GM13977 (cell line): ENCODE measurements at places on chromosomes 4 and X.

GRCh38 chr4:20126906-20127305, 124.8 kb upstream of the SLIT2 start:
- no peak for DNase-seq

GRCh38 chr4:60723796-60724195, 476.3 kb upstream of the ADGRL3 start:
- no peak for DNase-seq

DNA sequence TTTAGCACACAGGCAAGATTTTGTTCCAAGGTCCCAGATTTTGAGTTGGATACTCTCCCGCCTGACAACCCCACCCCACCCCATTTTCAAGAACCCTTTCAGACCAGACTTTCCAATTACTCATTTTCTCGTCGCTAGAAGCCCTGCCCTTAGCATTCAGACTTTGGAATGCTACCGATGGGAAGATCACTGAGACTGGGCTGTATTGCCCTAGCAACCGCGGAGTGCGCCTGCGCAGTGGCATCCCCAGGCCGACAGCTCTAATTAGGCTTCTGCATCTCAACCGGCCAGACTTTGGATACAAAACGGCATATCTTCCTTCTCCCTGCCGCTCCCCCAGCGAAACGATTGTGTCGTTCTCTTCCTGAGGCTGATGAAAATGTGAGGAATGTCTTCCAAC, 3.4 kb downstream of the MAGEE2 start:
- DNase-seq: no peak

GRCh38 chrX:67734111-67734753, 190.4 kb downstream of the AR start:
- no peak for DNase-seq

DNA sequence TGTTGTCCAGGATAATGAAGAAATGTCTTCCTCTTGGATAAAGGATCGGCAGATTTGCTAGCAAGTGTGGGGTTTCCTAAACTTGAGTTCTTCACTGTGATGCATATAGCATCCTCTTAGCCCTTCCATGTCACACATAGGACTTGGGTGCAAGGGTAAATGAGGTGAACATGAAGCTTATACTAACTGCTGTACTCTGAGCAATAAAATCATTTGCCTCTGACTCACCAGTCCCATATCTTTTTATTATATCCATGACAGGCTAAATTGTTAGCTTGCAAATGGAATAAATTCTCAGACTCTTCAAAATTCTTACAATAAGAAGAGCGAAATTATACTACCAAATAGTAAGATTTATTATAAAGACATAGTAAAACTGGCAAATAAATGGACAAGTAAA, 14.7 kb upstream of the TBC1D1 start:
- DNase-seq: no peak

DNA sequence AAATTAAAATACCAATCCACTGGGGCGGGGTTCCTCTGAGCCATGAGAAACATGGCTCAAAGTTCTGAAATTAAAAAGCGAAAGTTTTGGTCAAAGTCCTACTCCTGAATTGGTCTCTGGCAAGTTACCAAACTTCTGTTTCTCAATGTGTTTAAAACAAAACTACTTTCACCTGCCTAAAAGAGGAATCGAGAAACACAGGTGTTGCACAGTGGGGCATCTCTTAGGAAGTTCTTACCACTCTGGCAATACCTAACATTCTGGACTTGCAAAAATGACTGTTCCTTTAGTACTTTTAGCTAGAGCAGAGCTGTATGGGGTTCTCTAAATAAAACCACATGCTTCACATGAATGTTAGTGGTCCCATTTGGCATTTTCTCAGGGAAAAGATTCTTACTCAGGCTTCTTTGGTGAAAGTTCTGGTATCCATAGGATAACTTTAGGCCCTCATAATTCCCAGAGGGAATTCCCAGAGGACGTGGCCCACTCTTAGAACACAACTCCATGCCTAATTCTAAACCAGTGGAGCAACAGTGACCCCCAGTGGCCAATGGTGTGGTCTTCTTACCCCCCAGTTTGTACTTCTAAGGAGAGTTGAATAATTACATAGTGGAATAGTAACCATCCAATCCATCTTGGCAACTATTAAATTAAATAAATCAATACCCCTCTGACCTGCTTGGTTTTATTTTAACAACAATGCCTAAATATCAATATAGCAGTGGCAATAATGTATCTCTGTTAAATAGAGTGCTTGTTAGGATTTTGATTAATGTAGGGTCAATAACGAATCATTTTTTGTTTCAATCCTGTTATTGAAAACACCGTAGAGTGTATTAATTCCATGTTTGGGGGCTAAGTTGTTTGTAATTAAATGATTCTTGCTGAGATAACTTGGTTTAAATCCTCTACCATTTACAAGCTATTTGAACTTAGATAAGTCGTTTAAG, 21.9 kb downstream of the BMP3 start:
- no peak for DNase-seq

DNA sequence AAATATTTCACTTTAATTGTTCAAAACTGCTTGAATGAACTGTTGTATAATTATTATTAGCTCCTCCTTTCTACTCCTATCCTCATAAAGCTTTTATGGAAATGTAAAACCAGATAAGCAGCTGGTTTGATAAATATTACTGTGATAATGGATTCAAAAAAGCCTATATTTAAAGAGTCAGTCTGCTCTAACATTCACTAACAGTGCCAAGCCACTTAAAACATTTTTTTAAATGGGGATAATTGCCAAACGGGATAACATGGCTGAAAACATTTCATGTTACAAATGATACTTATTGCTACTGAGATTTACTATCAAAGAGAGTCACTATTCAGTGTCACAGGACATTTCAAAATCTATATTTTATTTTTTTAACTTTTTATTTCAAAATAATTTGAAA, 17.4 kb downstream of the ARHGAP24 start:
- DNase-seq: no peak

GRCh38 chr4:24980064-24980690, 50.6 kb downstream of the LGI2 start:
- peak; percentile 67 for DNase-seq

DNA sequence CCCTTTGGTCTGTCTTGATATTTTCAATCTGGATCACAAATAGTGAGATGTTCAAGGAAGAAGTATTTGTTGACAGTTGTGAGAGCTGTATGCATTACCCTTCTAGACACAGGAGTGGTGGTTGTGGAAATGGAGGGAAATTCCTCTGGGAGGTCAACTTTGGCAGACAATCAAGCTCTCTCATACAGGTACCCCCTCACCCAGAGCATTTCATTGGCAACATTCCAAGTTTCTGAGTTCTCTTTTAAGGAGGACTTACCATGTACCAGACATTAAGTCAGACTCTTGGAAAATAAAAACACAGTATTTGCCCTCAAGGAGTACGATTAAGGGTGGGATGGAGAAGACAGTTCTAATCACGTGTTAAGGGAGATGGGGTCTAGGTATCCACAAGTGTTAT, 45.3 kb downstream of the KLHL15 start:
- DNase-seq: no peak

- no peak for DNase-seq
These were observed 23.2 kb upstream of the AASDH start for GRCh38 chr4:56410247-56411062.

DNA sequence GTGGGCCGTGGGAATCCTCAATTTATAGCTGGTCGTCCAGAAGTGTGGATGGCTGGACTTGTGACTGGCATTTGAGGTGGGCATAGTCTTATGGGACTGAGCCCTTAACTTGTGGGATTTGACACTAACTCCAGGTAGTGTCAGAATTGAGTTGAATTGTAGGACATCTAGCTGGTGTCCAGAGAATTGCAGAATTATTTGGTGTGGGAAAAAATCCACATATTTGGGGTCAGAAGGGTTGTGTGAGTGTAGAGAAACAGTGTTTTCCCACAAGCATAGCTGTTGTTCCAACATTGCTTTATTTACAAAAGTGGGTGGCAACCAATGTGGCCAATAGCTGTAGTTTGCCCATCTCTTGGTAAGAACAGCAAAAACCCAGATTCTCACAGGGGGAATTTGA, 91.3 kb downstream of the MOSPD2 start:
- no peak for DNase-seq

- no peak for DNase-seq
These were observed 550.0 kb downstream of the RAPGEF2 start for GRCh38 chr4:159652871-159653270.

DNA sequence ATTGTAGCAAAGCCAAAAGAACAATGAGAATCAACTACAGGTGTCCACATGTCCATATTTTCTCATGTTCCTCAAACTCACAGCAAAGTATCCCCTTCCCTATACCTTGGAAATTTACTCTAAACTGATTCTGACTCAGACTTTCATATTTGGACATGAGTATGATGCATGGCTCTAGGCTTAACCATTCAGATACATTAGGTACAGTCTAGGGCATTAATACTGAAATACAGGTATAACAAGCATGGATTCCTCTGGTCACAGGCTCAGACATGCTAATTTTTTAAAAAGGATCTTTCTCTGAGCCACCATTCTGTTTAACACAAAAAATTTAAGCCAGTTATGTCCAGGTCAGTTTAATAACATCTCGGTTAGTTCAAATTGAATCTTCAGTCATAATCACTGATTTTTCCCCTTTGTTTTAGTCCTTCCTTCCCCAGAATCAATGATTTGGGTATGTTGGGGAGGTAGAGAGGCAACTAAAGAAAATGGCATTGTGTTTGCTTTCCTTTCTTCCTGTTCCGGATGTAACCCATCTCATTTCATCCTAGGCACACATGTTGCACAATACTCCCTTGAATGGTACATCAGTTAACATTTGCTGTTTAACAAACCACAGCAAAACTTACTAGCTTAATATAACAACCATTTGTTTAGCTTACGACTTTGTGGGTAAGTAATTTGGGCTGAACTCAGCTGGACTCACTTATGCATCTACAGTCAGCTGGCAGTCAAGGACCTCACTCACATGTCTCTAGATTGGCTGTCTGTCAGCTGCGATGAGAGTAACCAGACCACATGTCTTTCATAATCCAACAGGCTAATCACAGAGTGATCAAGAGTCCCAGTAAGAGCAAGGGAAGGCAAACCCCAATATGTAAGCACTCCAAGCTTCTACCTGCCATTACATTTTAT, 75.3 kb upstream of the GRIA3 start:
- no peak for DNase-seq

DNA sequence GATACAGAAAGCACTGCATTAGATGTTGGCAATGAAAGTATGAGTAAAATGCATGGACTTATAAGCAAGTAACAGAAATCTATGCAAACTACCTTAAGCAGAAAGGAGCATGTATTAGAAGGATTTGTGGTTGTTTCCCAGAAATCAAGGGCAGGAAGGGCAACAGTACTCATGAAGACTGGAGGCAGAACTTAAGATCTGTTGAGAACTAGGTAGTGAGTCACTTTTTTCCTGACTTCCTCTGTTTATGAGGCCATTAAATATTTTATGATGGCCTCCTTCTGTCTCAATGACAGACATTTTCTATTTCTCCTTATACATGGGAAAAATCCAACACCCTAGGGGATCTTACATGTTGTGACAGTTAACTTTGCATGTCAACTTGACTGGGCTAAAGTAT, 398.2 kb downstream of the MID1IP1 start:
- no peak for DNase-seq

DNA sequence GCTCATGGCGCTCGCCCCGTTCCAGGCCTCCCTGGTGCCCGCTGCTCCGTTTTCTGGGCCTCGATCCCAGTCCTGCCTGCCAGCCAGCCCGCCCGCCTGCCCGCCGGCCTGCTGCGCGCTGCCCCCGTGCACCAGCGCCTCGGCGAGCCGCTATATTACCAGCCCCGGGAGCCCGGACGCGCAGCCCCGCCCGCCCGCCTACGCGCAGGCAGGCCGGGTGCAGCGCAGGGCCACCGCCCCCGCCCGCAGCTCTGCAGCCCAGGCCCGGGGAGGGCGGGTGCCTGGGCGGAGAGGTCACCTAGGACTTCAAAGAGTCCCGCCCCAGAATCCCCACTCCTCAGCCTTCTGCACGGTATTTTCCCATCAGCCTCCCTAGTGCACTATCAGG, at the start of gene MAOB:
TSS of gene MAOB (minus strand) at position 157 of the 388 bp plus-strand sequence. CDS start at position 6, 151 bp downstream.
- DNase-seq: no peak

DNA sequence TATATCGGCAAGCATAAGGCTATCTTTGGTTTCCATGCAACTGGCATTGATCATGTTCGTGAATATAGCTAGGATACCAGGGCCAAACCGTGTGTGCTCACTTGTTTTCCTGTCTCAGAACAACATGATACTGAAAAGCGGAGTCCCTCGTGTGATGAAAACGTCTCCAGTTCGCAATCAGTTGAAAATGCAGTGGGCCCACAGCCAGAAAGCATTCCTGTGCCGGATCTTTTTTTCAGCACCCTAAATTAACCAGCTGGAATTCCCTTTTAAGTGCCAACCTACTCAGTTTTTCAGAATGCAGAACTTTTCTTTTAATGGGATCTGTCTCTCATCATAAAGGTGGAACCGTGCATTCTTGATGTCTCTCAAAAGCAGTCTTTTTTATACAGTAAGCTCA, 130.8 kb upstream of the FRG1 start:
- no peak for DNase-seq
